ENCODE measurements at places on chromosomes 1 and 21.

DNA sequence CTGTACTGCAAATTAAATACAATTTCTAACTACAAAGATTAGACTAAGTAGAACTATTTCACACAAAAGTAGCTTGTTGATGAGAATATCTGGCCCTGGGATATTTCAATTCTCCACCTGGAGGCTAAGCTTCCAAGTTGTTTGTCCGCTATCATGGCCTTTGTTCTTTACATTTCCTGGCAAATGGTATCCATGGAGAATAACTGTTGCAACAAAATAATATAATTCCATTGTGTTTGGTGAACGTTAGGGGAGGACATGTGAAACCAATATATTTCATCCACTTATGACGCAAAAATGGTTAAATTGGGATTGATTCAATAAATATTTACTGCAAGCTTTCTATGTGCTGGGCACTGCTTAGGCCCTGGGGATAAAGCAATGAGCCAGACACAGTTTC is 565.4 kb downstream of the PTPRC start:
- DNase-seq, result no peak

GRCh38 chr21:33587792-33588484 is 546 bp downstream of the DONSON start:
- DNase-seq, result no peak

- no peak for DNase-seq
These were observed 196.4 kb upstream of the GREM2 start for GRCh38 chr1:240808381-240808780.

DNA sequence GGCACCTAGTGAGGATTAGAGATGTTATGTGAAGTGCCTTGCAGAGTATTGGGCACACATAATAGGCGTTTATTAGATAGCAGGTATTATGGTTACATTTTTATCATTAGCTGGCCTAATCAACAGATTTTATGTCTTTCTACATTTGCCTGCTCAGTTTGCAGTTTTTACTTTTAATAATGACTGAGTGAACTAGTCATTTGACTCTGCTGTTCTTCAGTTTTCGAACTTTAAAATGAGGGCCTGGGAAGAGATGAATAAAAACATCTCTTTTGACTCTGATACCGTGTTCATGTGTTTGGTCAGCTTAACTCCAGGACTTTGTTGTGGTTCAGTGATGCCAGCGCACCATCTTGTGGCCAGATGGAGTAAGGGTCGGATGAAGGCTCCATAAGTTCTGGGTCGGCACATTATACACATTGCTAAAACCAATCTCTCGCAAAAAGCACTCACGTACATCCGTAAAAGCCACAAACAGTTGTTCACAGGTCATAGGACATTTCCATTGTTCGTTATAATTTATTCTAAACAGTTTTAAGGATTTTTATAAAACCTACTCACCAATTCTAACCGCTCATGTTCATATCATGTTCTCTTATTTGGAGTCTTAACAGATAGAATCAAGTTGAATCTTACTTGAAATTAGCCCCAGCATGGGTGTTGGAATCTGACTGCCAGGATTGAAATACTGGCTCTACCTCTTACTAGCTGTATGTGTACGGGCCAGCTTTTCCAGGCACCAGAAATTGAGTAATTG is 78.4 kb upstream of the GPR88 start:
- peak; percentile 42 for DNase-seq

GRCh38 chr21:19122356-19122755 is 718.8 kb upstream of the TMPRSS15 start:
- no peak for DNase-seq

GRCh38 chr1:77459881-77460280 is 178.1 kb downstream of the AK5 start:
- no peak for DNase-seq

- no peak for DNase-seq
These were observed 347.9 kb downstream of the ZP4 start for GRCh38 chr1:237542525-237543418.

DNA sequence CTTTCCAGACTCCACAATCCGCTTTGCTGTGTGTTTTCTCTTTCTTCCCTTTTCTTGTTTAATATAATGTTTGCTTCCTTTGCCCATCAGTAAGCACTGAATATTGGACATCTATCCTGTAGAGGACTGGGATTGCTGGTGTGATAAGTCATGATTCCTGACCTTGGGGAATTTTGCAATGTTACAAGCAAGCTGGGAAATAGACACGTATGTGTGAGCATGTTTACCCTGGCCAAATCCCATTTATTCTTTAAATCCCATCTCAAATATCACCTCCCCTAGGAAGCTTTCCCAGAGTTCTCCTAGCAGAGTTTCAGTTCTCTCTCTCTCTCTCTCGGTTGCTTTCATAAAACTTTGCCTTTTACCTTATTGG is 155.3 kb downstream of the ROR1 start:
- no peak for DNase-seq

- DNase-seq, result no peak
These were observed 60.9 kb downstream of the TNN start for GRCh38 chr1:175128523-175128922.

GRCh38 chr1:85617633-85618100 is 37.1 kb downstream of the CCN1 start:
- DNase-seq, result no peak

DNA sequence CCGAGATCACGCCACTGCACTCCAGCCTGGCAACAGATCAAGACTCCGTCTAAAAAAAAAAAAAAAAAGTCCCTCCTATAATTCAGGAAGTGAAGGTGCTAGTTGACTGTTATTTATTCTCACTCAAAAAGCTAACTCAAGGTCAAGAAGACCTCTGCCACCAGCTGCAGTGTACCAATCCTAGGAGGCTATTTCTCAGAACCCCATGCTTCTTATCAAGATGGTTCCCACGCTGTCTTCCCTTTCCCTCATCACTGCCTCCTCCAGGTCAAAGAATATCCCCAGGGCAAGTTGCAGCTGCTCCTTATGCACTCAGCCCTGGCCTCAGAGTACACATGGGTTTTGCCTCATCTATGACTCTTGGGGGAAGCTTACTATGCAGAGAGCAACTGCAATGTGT is 53.6 kb downstream of the RERE start:
- DNase-seq, result no peak

DNA sequence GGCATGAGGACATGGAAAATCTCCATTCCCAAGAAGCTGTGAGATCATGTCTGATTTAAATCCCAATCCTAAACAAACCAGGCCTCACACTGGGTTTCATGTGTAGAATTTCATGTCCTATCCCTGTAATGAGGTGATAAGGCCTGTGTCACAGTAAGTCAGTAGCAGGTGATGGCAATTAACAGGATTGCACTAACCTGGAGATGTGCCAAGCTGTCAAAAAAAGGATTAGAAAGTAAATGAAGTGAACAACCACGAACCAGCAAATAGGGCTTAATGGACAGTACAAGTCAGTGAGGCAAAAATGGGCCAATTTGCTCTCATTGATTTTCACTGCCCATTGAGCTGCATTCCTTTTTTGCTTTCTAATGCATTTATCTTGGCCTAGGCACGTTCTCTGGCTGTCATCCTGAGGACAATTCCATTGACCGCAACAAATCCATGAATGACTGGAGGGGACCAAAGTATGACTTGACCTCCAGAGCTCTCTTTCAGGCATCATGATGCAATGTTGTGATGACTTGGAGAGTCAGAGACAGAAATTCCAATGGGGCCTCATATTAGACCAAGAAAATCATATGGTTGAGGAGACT is 673.6 kb upstream of the ADGRL2 start:
- DNase-seq, result no peak

- no peak for DNase-seq
These were observed 17.2 kb downstream of the NIBAN1 start for GRCh38 chr1:184956999-184957700.

- no peak for DNase-seq
These were observed 27.5 kb upstream of the SLAMF9 start for GRCh38 chr1:159981351-159982055.

GRCh38 chr1:94962409-94963265 is 35.7 kb upstream of the CNN3 start:
- no peak for DNase-seq

DNA sequence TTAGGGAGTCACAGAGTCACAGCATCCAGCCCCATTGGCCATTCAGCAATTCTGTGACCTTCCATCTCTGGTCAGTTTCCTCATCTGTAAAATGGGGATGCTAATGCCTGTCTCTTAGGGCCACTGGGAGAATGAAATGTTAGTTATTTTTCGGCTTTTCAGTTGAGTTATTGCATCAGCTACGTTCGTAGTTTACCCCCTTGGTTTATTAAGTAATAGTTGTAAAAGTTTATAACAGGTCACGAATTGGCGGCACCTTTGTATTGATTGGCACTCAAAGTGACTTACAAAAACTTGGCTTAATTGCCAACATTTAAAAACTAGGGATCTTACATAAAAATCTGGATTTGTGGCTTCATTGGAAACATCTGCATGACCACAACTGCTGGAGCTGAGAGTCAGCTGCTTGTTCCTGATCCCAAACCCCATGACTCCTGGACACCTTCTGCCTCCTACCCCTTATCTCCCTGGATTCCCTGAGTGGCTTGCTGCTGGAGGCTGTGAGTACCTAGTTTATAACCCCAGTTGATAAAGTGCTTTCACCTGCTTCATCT is 23.0 kb upstream of the SLC1A7 start:
- no peak for DNase-seq

DNA sequence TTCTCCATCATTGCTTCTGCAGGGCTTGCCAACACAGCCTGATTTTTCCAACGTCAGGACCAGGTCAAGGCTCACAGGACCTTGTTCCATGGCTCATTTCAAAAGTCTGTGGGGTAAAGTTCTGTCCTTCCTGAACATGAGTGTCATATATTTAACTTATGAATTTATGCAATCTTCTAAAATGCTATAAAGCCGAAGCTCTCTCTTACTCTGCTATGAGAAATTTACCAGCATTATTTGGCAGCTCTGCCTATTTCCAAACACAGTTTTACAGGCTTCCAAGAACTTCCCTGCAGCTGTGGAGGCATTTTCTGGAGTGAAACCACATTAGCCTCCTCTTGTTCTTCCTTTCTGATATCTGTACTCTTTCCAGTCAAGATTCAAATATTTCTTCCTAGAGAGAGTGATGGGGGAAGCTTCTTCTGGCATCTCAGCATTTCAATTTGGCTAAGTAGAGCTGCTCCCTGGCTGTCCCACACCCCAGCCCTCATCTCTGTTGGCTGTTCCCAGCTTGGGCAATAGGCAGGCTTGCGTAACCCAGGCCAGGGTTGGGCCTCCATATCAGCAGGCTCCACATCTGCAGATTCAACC is 15.6 kb upstream of the HMGCS2 start:
- DNase-seq, result no peak

DNA sequence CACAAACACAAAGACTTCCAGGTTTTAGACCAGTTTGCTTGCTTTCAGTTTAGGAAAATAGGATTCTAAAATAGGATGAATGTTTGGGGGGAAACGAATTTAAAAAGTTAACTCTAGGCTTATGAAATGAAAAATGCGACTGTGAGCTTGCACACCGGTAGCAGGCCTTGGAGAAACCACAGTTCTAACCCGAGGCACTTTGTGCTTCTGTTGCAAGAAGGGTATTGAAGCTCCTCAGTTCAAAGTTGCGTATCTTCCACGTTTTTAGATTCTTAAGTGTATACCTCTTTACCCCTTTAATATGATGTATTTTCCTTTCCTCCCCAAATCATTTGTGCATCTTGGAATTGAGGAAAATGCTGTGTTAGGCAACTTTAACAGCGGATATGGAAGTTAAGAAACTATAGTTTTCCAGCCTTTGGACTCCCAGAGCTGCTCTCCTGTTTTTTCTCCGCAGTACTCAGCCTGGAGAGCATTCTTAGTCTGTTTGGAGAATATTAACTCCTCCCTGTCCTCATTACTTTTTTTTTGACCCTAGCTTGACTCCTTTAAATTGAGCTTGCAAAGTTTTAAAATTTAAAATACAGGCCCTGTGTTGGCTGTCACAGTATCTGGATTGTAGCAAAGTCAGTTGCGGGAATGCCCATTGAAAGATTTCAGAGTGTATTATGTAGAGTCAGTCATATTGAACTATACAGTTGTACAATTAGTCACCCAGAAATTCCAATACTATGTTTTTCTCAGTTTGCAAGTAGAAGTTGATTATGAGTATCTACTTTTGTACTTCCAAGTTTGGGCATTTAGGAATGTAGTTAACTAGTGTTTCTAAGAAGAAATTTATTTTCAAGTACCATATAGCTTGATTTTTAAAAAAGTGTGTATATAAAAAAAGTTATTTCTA is 2.6 kb downstream of the MRPS6 start:
- DNase-seq, result no peak

- no peak for DNase-seq
These were observed 6.7 kb downstream of the C1orf115 start for GRCh38 chr1:220696863-220697231.

DNA sequence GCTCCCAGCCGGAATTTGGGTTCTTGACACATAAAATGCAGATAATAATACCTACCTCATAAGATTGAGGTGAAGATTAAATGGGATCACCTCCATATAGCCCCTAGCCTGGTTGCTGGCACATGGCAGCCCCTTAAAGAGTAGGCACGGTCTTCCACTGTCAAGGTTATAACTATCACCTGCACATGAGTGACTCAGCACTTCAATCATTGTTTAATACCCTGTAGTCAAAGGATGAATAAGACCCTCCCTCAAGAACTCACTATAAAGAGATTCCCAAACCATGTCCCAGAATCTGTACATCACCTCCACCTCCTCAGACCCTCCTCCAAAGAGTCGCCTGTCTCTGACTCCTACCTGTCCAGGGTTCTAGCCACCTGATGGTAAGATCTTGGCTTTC is 6.5 kb upstream of the LMNA start:
- no peak for DNase-seq

DNA sequence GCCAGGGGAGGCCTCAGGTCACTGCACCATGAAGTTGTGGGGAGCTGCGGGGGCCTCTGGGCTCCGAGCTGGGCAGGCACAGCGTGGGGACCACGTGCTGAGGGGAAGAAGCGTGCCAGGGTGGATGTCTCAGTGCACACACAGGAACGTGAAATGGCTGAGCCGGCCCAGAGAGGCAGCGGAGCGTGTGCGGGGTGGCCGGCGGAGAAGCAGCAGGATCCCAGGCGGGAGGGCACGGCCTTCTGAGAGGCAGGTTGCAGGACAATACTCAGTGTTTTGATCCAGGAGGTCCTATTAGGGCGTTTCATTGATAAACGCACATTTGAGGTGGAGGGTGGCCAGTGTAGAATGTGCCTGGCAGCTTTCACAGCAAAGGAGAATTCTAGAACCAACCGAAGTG is 12.9 kb downstream of the TNFRSF14 start:
- DNase-seq, result no peak

DNA sequence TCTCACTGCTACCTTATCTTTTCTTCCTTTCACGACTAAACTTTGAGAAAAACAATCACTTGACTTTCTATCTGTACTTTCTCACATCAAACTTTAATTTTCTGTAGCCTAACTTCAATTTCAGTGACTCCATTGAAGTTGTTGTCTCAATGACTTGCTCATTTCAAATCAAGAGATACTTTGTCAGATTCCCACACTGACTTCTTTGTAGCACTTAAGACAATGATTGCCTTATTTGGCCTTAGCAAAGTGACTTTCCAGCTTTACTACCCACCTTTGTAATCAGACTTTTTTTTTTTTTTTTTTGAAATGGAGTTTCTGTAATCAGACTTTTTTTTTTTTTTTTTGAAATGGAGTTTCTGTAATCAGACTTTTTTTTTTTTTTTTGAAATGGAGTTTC is 37.0 kb downstream of the AGO4 start:
- no peak for DNase-seq

GRCh38 chr1:12230549-12231275 is 882 bp downstream of the VPS13D start:
- DNase-seq, result no peak

- DNase-seq, result no peak
These were observed 86.9 kb upstream of the ZBTB40 start for GRCh38 chr1:22364764-22365163.

Data from stimulated activated CD8-positive, alpha-beta memory T cell treated with anti-CD3 and anti-CD28 coated beads, Interleukin-4, amount 100 ng/mL, for 1 hour (primary cell).